RCC 7860 (cell line): ENCODE measurements at places on chromosomes 16 and 17.

DNA sequence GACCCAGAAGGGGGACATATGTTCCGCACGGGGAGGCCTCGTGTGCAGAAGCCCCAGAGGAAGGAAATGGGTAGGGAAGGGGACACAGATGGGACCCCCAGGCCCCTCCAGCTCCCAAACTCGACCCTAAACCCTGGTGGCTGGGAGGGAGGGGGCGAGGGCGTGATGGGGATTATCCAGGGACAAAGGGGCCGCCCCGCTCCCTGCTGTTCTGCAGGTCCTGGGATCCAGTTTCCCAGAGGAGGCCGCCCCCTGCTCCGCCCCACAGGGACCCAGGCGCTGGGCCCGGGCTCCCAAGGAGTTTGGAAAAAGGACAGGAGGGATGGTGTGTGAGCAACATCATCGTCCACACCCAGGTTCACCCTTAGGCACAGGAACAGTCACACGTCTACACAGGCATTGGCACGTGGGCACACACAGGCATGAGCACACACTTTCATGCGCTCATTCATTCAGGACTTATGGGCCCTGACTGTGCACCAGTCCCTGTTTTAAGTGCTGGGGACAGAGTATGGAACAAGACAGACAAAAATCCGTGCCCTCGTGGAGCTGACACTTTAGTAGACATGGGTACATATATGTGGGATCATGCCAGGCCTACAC lies 12.8 kb upstream of the FBXL19 start:
- DNase-seq, result no peak

DNA sequence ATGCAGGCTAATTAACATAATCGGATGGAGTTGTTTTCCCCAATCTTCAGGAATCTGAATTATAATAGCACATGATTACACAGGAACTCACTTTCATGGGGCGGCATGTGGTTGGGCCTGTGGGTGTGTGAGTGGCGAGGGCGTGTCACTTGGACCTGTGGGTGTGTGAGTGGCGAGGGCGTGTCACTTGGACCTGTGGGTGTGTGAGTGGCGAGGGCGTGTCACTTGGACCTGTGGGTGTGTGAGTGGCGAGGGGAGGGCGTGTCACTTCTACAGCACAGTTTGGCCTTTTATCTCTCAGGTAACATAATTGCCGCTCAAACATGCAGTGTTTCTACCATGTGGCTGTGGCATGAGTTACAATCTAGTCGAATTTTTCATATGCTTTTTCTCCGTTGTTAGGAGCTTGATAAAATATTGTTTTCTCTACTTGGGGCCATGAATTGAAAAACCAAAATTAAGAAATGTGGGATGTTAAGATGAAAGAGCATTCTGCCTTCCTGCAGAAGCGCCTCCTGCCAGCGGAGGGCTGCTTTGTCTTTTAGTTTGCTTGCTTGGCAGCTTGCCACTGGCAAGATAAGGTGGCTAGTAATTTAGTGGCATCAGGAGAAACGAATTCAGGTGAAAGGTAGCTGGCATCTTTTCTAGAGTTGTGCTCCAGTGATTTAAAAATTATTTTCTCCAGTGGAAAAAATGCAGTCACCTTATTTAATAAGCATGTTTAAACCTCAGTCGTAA lies 36.2 kb downstream of the USP10 start:
- DNase-seq, result no peak

DNA sequence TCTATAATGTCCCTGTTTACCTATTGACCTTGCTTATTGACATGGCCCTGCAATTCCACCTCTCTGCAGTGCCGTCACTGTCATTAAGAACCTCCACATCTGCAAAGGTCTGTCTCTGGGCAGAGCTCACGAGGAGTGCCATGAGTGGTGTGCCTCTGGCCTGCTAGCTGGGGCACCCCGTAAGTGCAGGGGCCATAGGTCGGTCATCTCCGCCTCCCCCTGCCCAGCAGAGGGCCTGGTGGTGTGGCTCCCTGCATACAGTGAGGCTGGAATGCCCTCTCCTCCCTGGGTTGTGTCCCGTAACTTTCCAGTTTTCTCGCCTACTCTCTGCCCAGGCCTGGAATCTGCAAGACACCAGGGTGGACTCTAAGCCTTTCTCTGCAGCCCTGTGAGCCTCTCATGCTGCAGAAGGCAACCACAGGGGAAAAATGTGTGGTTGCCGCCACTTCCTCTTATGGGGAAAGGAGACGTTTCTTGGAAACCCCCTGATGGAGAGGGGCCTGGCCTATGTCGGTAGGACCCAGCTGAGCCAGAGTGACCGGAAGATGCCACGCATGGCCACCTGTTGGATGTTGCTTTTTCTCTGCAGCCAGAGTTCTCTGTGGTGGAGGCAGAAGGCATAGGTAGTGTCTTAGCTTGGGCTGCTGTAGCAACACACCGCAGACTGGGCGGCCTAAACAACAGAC lies 2.7 kb upstream of the SNX20 start:
- DNase-seq, result no peak

DNA sequence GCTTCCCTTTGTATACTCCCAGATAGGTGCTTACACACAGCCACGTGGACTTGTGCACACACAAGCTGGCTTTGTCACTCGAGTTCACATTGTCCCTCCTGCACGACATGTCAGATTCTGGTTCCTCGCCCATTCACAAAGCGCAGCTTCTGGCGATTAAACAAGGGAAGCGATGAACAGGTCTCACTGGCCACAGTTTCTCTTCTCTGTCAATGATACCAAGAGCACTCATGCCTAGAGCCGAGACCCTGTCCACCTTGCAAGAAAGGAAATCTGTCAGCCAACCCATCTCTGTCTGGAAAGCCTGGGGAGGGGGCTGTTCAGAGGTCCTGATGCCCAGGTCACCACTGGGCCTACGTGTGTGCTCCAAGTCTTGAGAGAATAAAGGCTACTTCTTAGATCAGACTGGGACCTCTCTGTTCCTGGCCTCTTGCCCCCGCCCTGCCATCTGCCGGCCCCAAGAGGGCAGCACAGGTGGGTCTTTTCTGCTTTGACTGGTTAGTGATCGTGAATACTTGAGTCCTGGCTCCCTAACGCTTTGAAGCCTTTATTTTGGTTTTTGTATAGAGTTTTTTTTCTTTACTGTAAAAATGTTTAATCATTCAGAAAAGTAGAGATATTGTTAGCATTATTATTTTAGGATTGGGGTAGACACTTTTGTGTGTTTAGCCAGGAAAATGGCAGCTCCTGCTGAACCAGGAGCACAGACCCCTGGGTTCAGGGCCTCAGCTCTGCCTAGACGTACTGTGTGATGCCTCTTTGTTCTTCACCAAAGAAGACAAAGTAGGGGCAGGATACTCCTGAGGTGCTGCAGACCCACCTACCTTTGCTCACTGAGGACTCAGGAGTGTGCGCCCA lies 104.7 kb downstream of the MRM1 start:
- DNase-seq, result peak; percentile 40

GRCh38 chr16:81582655-81583441 lies 138.2 kb downstream of the CMIP start:
- no peak for DNase-seq

DNA sequence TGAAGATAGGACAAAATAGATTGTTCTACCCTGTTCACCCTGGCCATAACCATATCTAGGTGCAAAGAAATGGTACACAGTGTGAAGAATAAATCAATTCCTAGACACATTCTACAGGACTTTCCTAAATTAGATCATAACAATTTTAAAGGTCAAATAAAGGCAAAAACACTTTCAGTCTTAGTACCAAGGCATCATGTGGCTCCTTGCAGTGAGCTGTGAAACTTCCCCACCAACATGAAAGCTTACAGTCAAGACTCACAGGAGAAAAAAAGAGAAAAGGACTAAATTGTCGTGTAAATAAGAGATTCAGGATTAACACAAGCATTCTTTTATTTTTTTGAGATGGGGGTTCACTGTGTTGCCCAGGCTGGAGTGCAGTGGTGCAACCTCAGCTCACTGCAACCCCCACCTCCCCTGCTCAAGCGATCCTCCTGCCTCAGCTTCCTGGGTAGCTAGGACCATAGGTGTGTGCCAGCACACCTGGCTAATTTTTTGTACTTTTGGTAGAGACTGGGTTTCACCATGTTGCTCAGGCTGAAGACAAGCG lies 14.2 kb downstream of the NSMCE1 start:
- no peak for DNase-seq
